ENCODE measurements at places on chromosomes 2 and 18. TPM values are rescaled to one million over a fixed set of nuclear protein-coding genes. Genes with fewer than 3 reads are reported as not detected.

GRCh38 chr18:5853253-5853652, 42.1 kb downstream of the TMEM200C start:
- no peak for DNase-seq

GRCh38 chr18:40752316-40752715, 1202.7 kb upstream of the PIK3C3 start:
- DNase-seq: no peak

DNA sequence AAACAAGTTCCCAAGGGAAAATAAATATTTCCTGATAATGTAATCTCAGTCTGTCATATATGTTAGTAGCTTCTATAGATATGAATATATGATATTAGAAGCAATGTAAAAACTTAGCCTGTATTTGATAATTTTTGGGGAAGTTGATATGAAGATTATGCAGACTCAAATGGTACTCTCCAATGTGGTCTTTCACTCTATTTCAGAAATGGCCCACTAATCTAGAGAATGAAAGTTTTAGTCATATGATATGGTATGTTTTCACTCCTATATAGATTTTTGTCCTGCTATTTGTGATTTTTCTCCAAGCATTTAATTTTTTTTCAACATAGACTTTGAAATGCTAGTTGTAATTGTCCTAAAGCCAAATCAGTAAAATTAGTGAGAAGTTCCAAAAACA, 236.7 kb upstream of the BOD1L2 start:
- no peak for DNase-seq

STK25 gene
- total RNA-seq: 197 TPM

All from vagina (tissue), 2 donors.